ENCODE measurements at places on chromosomes 3 and 15.

DNA sequence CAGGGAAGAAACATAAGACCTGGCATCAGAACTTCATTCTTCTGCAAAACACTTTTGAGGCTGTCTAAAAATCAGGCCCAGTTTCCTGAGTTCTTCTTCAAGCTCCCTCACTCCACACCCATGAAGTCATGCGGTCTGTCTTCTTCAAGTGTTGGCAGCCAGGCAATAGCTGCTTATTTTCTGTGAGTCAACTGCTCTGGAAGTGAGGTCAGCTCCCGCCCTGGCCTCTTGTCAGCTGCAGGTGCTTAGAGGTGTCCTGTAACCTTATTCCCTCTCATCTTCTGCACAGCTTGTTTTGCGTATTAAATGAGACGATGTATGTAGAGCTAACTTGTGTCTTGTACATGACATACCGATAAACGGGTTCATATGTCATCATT, 226.1 kb downstream of the ADAMTS17 start:
- no peak for DNase-seq

GRCh38 chr3:182509844-182510460, 283.4 kb upstream of the ATP11B start:
- no peak for DNase-seq

GRCh38 chr3:40398346-40398745, 11.4 kb downstream of the ENTPD3 start:
- DNase-seq = no peak

- no peak for DNase-seq
Observed at GRCh38 chr3:40055956-40056355, 246.5 kb downstream of the MYRIP start.

GRCh38 chr15:25652704-25653103, 210.4 kb downstream of the ATP10A start:
- no peak for DNase-seq

GRCh38 chr3:38519000-38519399, 22.9 kb downstream of the EXOG start:
- no peak for DNase-seq

DNA sequence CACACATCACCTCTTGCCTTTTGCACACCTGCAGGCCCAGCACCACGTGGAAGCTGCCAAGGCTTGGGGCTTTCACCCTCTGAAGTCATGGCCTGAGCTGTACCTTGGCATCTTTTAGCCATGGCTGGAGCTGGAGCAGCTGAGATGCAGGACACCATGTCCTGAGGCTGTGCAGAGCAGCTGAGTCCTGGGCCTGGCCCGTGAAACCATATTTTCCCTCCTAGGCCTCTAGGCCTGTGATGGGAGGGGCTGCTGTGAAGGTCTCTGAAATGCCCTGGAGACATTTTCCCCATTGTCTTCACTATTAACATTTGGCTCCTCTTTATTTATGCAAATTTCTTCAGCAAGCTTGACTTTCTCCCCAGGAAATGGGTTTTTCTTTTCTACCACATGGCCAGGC, 41.9 kb upstream of the PEX5L start:
- no peak for DNase-seq

GRCh38 chr3:150410311-150411105, 2.4 kb downstream of the TSC22D2 start:
- DNase-seq = peak; percentile 52
